ENCODE measurements at places on chromosomes 2 and 18.

DNA sequence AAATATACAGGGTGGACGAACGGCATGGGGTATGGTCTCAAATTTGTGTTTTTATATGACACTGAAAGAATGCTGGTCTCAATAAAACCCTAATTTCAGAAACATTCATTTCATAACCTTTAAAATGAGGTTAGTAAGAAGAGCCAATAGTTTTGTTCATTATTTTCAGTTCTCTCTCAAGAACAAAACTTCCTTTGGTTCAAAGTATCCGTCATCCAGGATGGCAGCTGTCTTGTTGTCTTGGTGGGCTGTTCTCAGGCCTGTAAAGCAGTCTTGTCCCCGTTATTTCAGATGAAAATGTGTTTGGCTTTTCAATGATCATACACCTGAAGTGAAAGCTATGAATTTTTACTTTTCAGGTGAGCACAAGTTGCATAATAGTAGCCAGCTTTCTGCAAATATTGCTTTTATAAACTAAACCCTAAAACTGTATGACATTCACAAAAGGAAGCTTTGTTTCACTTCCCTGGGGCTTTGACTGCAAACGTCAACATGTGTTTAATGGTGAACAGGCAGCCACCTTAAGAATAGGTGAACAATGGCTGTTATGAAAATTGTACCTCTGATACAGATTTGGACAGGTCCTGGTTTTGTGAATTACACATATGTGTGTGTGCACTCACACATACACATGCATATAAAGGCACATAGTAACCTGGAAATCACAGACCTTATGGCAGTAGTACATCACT lies 2.6 kb downstream of the IL18RAP start:
- no peaks in the 10 kb centered on the region for H3K27me3 ChIP-seq
- no peak overlapping the region for H3K4me3 ChIP-seq
- H3K27ac ChIP-seq: no peak overlapping the region
- no peaks in the 10 kb centered on the region for H3K4me1 ChIP-seq
- DNase-seq: no peak
- no peaks in the 10 kb centered on the region for H3K36me3 ChIP-seq

- no peaks in the 10 kb centered on the region for H3K4me1 ChIP-seq
- DNase-seq: peak; percentile 1
- no peaks in the 10 kb centered on the region for H3K27me3 ChIP-seq
- no peak overlapping the region for H3K4me3 ChIP-seq
- H3K36me3 ChIP-seq: no peaks in the 10 kb centered on the region
Observed at GRCh38 chr2:159098921-159099411, 130.5 kb downstream of the TANC1 start.

GRCh38 chr2:15667809-15668556 lies 76.3 kb downstream of the DDX1 start:
- H3K4me3 ChIP-seq: no peak overlapping the region
- H3K27ac ChIP-seq: no peak overlapping the region
- no peaks in the 10 kb centered on the region for H3K4me1 ChIP-seq
- H3K27me3 ChIP-seq: no peaks in the 10 kb centered on the region
- no peaks in the 10 kb centered on the region for H3K36me3 ChIP-seq
- no peak for DNase-seq

DNA sequence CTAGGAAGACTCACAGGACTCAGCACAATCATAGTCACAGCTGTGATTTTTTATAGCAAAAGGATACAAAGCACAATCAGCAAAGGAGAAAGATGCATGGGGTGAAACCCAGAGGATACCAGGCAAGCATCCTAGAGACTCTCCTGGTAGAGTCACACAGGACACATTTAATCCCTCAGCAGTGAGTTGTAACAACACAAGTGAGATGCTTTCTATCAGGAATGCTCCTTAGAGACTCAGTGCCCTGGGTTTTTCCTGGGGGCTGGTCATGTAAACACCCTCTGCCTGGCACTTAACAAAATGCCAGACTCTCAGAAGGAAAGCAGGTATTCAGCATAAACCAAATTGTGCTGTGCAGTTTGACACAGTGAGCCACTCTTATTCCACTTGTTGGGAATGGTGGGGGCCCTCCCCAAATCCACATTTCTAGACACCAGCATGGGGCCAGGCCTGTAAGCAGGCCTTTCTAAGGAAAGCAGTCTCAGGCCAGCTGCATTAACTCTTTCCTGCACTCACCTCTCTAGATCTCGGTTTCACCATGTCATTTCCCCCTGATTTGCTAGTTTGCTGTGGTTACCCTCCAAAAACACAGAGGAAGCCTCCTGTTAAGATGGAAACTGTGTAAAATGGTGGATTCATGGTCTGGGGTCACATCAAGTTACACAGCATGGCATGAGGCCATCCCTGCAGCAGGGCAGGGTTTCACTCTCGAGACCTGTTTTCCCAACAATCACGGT lies 16.9 kb upstream of the RNU4ATAC start:
- no peaks in the 10 kb centered on the region for H3K27me3 ChIP-seq
- DNase-seq: no peak
- peaks cover 6% of the 10 kb centered on the region for H3K36me3 ChIP-seq
- H3K27ac ChIP-seq: 0 out of 2 replicates have a peak overlapping the region, but pooled peaks have one; percentile 40
- H3K4me1 ChIP-seq: peaks cover 7% of the 10 kb centered on the region

- no peak overlapping the region for H3K4me3 ChIP-seq
- H3K4me1 ChIP-seq: no peaks in the 10 kb centered on the region
- no peak overlapping the region for H3K27ac ChIP-seq
- DNase-seq: no peak
- no peaks in the 10 kb centered on the region for H3K36me3 ChIP-seq
Observed at GRCh38 chr2:195535911-195536522, 121.0 kb upstream of the SLC39A10 start.

- no peaks in the 10 kb centered on the region for H3K4me1 ChIP-seq
- no peak overlapping the region for H3K4me3 ChIP-seq
- H3K36me3 ChIP-seq: no peaks in the 10 kb centered on the region
- no peaks in the 10 kb centered on the region for H3K27me3 ChIP-seq
Observed at GRCh38 chr2:104641786-104642185, 212.1 kb upstream of the POU3F3 start.

DNA sequence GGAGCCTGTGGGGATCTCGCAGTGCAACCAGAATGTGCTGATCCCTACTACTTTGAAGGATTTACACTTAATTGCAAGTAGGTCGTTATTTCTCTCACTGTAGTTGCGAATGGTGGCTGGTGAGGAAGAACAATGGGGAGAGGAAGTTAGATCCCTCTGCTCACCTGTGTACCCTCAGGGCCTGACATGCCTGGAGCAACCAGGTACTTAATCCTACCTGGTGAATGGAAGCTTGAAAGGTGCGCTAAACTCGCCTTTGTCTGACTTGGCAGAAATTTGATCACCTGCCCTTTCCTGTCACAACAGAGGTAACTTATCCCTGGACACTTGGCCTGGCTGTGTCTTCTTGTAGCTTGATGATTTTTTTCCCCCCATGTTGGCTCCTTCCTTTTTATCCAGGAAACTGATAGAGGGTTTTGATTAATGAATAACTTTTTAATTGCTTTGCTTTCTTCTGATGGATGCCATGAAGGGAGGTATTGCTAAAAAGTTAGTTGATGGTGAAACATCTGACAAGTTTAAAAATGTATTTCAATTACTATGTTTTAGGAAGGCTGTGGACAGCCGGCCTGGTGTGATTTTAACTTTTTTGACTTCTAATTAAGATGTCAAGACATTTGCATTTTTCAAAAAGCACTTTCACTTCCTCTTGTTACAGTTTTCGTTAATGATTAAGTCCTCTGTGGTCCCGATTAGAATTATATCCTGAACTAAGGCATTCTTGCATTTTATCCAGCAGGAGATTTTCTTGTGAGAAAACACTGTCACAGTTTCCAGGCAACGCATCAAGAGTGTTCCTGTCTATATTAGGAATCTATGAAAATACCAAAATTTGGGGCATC lies 9.2 kb downstream of the SGPP2 start:
- H3K27ac ChIP-seq: no peak overlapping the region
- no peak overlapping the region for H3K4me3 ChIP-seq
- DNase-seq: peak; percentile 64
- H3K27me3 ChIP-seq: peaks cover 32% of the 10 kb centered on the region

DNA sequence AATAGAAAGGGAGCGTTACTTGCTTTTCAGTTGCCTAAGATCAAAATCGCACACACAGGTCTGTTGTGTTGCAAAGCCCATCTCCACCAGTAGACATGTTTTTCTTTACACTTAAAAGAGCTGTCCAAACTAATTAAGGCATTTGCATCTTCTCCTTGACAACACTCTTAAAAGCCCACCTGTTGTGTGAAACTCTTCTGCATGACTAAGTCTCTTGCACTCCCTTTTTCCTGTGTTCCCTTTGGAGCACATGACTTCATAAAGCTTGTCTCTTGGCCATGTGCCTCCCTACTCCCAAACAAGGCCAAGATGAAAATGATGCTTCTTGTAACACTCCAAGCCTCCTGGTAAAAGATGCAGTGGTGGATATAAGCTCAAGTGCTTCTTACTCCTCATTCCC lies 26.1 kb downstream of the PID1 start:
- no peak overlapping the region for H3K4me3 ChIP-seq
- no peak overlapping the region for H3K27ac ChIP-seq
- no peaks in the 10 kb centered on the region for H3K4me1 ChIP-seq
- H3K27me3 ChIP-seq: no peaks in the 10 kb centered on the region

GRCh38 chr18:48475635-48476549 lies 62.9 kb upstream of the CTIF start:
- H3K27ac ChIP-seq: no peak overlapping the region
- no peaks in the 10 kb centered on the region for H3K4me1 ChIP-seq
- H3K36me3 ChIP-seq: no peaks in the 10 kb centered on the region
- H3K27me3 ChIP-seq: no peaks in the 10 kb centered on the region
- no peak overlapping the region for H3K4me3 ChIP-seq

DNA sequence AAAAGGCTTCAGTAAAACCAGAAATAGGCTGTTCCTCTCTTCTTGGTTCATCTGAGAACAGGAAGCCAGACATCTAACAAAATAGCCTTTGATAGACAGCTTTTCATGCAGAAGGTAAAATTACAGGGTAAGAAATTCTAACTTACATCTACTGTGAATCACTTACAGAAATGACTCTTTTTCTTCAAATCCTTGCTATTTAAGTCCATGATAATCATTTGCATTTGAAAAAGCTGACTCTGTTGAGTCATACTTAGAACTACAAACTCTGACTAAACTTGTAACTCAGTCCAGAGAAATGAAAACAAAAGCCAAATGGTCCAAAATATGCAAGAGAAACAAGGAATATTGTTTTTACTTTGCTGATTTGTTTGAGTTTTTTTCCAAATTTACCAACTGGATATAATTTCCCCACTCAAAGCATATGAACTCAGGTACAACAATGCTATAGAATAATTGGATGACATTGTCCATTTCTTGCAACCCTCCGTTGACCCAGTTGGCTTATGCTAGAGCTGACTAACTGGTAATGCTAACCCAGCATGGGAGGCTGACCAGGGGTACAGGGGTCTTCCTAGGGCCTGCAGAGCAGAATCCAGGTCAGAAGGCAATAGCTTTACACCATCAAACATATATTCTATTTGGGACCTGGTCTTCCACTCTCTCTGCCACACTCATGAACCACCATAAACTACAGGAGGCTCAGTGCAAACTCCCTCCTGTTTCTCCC lies 18.8 kb upstream of the MREG start:
- H3K27ac ChIP-seq: no peak overlapping the region
- peaks cover 5% of the 10 kb centered on the region for H3K36me3 ChIP-seq
- no peak overlapping the region for H3K4me3 ChIP-seq
- H3K27me3 ChIP-seq: no peaks in the 10 kb centered on the region

GRCh38 chr2:224584111-224584784 lies 915 bp downstream of the CUL3 start:
- peaks cover 17% of the 10 kb centered on the region for H3K4me1 ChIP-seq
- H3K4me3 ChIP-seq: peak overlapping the region; percentile 98
- no peaks in the 10 kb centered on the region for H3K27me3 ChIP-seq
- H3K36me3 ChIP-seq: no peaks in the 10 kb centered on the region
- DNase-seq: no peak
- 0 out of 2 replicates have a peak overlapping the region, but pooled peaks have one; percentile 24 for H3K27ac ChIP-seq

GRCh38 chr2:143481733-143482132 lies 352.5 kb downstream of the ARHGAP15 start:
- H3K4me1 ChIP-seq: peaks cover 8% of the 10 kb centered on the region
- DNase-seq: peak; percentile 21
- H3K4me3 ChIP-seq: no peak overlapping the region
- peaks cover 2% of the 10 kb centered on the region for H3K27me3 ChIP-seq
- H3K27ac ChIP-seq: no peak overlapping the region
- H3K36me3 ChIP-seq: no peaks in the 10 kb centered on the region

GRCh38 chr18:36264283-36264682 lies 33.2 kb upstream of the FHOD3 start:
- H3K36me3 ChIP-seq: no peaks in the 10 kb centered on the region
- no peaks in the 10 kb centered on the region for H3K27me3 ChIP-seq
- DNase-seq: no peak
- no peaks in the 10 kb centered on the region for H3K4me1 ChIP-seq

Data from H1 (cell line).